ENCODE measurements at places on chromosomes 1 and 21. TPM values are rescaled to one million over a fixed set of nuclear protein-coding genes. Genes with fewer than 3 reads are reported as not detected.

C1QB gene
- total RNA-seq = 85.4 TPM

ANGPTL3 gene
- total RNA-seq = 0.26 TPM

SLC30A2 gene
- 64.6 TPM for total RNA-seq

AK4 gene
- 8.8 TPM for total RNA-seq

TRIM58 gene
- total RNA-seq = 3.4 TPM

RTCA gene
- total RNA-seq = 10.2 TPM

F5 gene
- 4.2 TPM for total RNA-seq

DNA sequence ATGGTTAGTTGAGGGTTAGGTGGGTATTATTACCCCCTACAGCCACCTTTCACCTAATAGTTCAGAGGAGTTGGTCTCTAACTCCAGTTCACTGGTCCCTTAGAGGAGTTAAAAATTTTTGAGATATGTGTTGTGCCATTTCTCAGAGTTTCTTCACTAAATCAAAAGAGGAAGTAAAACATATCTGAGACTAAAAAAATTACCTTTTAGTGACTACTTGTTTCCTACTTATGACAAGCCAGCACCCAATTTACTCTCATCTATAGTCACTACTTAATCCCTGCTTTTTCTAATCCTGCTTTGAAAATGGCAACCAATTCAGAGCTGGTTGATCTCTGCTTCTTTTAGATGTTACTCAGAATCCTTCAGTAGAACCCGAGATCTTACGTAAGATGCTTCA lies 1316.8 kb upstream of the B3GALT2 start:
- H3K27me3 ChIP-seq = no peaks in the 10 kb centered on the region
- H3K27ac ChIP-seq = no peak overlapping the region
- no peaks in the 10 kb centered on the region for H3K36me3 ChIP-seq
- DNase-seq = no peak
- no peaks in the 10 kb centered on the region for H3K4me1 ChIP-seq

DNA sequence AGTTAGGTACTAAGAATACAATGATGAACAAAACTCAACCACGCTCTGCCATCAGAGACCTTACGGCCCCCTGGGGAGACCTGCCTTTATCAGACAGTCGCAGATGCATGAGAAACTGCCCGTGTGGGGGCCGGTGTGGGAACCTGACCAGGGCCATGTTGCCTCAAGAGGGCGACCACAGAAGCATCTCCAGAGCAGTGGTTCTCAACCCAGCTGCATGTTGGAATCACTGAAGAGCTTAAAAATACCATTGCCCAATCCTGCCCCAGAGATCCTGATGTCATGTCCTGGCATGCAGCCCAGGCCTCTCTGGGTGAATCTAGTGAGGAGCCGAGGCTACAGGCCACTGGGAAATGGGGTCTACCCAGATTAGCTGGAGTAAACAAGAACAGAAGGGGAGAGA lies 108.7 kb downstream of the PRDM2 start:
- no peaks in the 10 kb centered on the region for H3K36me3 ChIP-seq
- H3K27ac ChIP-seq = no peak overlapping the region
- peaks cover 14% of the 10 kb centered on the region for H3K4me1 ChIP-seq
- H3K27me3 ChIP-seq = no peaks in the 10 kb centered on the region

DNA sequence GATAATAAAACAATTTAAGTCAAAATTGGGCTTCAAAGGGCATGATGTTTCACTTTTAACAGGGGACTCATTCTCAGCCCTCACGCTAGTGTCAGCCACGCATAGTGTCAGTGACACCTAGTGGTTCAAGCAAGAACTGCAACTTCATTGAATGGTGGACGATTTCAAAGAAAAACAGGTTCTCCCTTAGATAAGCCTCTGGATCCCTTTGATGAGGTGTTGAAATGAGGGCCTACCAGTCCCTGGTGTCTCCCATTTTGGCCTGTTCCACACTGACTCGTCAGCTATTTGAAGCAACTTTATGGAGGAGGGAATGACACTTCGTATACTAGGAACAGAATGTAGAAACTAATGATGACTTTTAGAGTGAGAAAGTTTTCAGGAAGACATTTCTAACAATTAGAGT lies 56.2 kb downstream of the FCRL5 start:
- peak; percentile 46 for DNase-seq
- H3K4me1 ChIP-seq = no peaks in the 10 kb centered on the region
- H3K27me3 ChIP-seq = no peaks in the 10 kb centered on the region
- no peaks in the 10 kb centered on the region for H3K36me3 ChIP-seq
- H3K27ac ChIP-seq = no peak overlapping the region

DNA sequence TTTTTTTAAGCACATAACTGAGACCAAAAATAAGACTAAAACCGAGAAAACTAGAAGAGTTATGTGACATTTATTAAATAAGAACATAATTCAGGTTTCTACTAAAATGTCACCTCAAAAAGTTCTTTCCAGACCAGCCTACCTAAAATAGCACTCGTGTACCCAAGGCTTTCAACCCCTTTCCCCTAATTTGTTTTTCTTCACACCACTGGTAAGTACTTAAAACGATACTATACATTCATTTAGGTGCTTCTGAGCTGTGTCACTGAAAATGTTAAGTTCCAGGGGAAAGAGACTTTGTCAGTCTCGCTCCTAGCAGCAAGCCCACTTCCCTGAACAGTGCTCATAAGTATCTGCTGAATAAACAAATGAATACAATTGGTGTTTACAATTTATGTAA lies 6.8 kb downstream of the RRAGC start:
- peaks cover 13% of the 10 kb centered on the region for H3K4me1 ChIP-seq
- no peaks in the 10 kb centered on the region for H3K36me3 ChIP-seq
- H3K27ac ChIP-seq = no peak overlapping the region
- DNase-seq = no peak

GRCh38 chr1:202501281-202501680 lies 152.8 kb downstream of the PPP1R12B start:
- peak; percentile 10 for DNase-seq
- H3K27me3 ChIP-seq = no peaks in the 10 kb centered on the region
- no peak overlapping the region for H3K27ac ChIP-seq
- H3K4me1 ChIP-seq = peaks cover 14% of the 10 kb centered on the region
- H3K4me3 ChIP-seq = no peak overlapping the region

DNA sequence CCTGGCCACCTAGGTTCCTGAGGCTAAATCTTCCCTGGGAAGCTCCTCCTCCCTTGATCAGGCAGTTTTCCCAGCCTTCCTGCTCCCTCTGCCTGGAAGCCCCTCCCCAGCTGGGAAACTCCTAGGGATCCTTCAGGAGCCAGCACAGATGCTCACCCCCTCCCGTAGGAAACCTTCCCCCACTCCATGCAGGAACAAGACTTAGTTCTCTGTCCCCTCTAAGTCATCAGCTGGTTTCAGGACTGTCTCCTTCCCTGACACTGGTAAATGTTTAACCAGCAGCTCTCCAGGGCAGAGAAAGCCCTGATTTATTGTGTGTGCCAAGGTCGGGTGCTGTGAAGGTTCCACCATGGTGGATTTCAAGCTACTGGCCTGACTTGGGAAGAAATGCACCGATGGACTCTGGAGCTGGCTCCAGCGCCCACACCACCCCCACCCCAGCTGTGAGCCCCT lies 25.0 kb downstream of the TTC39A start:
- H3K36me3 ChIP-seq = peaks cover 2% of the 10 kb centered on the region
- H3K27ac ChIP-seq = no peak overlapping the region
- peaks cover 15% of the 10 kb centered on the region for H3K4me1 ChIP-seq
- no peak overlapping the region for H3K4me3 ChIP-seq

DNA sequence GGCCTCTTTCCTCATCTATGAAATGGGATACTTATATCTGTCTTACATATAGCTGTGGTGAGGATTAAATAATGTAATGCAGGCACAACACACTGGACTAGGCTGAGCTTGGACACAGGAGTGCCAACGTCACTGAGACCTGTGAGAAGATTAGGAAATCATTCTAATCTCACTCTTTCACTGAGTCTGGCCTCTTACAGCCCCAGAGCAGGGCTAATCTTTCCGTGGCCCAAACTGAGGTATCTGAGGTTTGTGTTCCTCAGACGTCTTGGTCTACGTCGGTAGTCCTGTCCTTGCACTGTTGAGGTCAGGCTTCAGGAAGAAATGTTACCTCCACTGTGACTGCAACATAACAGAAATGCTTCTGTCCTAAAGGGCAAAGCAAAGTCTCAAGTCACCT lies 22.6 kb upstream of the A3GALT2 start:
- peaks cover 98% of the 10 kb centered on the region for H3K4me1 ChIP-seq
- peak overlapping the region; percentile 86 for H3K27ac ChIP-seq
- DNase-seq = no peak
- no peaks in the 10 kb centered on the region for H3K27me3 ChIP-seq

GRCh38 chr1:51791888-51792287 lies 86.6 kb downstream of the NRDC start:
- H3K36me3 ChIP-seq = peaks cover 5% of the 10 kb centered on the region
- H3K27me3 ChIP-seq = no peaks in the 10 kb centered on the region
- no peak overlapping the region for H3K4me3 ChIP-seq
- peaks cover 17% of the 10 kb centered on the region for H3K4me1 ChIP-seq

DNA sequence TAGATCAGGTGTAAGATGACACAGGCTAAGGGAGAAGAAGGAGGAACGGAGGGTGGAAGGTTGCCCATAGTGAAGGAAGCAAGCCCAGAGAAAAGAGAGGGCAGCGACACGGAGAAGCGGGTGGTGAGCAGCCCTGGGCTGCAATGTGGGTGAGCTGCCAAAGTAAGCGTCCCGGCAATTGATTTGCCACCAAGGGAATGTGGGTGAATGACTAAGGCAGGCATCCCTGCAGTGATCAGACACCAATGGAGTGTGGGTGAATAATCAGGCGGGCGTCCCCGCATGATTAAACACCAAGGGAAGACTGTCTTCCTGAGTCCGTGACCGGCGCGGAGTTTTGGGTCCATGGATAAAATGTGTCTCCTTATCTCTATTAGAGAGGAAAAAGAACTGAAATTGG lies 79.6 kb downstream of the UCHL5 start:
- H3K36me3 ChIP-seq = no peaks in the 10 kb centered on the region
- no peak overlapping the region for H3K27ac ChIP-seq
- no peaks in the 10 kb centered on the region for H3K27me3 ChIP-seq
- no peak overlapping the region for H3K4me3 ChIP-seq

DNA sequence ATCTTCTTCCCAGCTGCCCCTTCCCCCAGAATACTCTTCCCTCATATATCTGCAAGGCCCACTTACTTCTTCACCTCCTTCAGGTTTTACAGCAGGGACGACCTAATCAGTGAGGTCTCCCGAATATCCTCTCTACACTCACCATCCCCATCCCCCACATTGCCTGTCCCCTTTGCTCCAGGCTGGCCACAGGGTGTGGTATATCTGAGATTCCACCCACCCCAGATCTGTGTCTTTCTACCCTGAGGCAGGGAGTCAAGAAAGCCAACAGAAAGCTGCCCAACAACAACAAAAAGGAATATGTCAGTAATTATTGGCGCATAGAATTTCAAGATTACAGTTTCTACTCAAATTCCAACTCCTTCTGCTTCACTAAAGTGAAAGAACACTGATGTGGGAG lies 30.0 kb upstream of the OPRD1 start:
- H3K36me3 ChIP-seq = no peaks in the 10 kb centered on the region
- no peak for DNase-seq
- H3K27me3 ChIP-seq = no peaks in the 10 kb centered on the region

- no peaks in the 10 kb centered on the region for H3K4me1 ChIP-seq
- no peaks in the 10 kb centered on the region for H3K27me3 ChIP-seq
- H3K36me3 ChIP-seq = no peaks in the 10 kb centered on the region
- no peak for DNase-seq
- no peak overlapping the region for H3K4me3 ChIP-seq
Measured at GRCh38 chr1:47663286-47663685, 225.4 kb downstream of the FOXD2 start.

DNA sequence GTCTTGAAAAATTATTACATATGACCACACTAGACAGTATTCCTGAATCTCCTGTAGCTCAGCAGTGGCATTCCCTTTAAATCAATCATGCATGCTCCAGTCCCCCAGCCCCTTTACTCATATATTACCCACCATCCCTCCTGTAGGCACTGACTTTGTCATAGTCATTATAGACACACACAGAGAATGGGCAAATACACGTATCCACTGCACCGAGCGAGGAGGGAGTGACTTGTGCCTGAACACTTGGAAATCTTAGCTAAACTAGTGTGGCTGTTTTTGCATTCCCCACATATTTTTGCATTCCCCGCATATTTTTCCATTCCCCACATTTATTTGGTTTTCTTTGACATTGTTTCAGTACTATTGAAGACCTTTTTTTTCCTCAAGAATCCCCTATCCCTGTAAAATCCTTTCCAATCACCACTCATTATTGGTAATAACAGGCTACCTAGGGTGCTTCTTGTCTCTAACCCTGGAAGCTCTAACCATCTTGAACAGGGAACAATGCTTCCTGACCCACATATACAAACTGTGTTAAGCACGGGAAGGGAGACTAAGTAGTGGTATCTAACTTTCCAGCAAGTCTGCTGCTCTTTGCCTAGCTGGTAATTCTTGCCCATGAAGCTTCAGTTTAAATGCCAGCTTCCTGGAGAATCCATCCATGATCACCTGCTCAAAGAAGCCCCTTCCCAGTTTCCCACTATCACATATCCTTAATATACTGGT lies 534.4 kb upstream of the CAMK1G start:
- DNase-seq = no peak
- H3K4me1 ChIP-seq = peaks cover 22% of the 10 kb centered on the region
- H3K27me3 ChIP-seq = no peaks in the 10 kb centered on the region
- no peak overlapping the region for H3K4me3 ChIP-seq
- no peak overlapping the region for H3K27ac ChIP-seq

DNA sequence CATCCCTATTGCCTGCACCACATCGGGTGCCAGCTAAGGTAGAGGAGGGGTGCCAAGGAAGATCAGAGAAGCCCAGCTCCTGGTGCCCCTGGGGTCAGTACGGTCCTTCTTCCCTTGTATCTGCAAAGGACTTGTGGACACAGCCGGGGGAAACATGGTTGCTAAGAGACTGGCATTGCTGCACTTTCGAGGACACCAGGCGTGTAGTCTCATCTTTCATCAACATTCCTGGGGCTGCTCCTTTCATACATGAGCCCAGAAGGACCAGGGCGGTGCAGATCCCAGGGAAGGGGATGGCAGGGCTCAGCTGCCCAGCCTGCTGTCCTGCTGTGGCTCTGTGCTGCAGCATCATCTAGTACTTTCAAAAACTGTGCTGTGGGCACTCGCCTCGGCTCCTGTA lies 61.0 kb downstream of the RUNX1 start:
- H3K36me3 ChIP-seq = no peaks in the 10 kb centered on the region
- no peak overlapping the region for H3K4me3 ChIP-seq
- H3K27ac ChIP-seq = no peak overlapping the region
- H3K4me1 ChIP-seq = no peaks in the 10 kb centered on the region
- no peak for DNase-seq

- H3K27ac ChIP-seq = no peak overlapping the region
- no peaks in the 10 kb centered on the region for H3K36me3 ChIP-seq
- no peak overlapping the region for H3K4me3 ChIP-seq
- peaks cover 31% of the 10 kb centered on the region for H3K4me1 ChIP-seq
- H3K27me3 ChIP-seq = no peaks in the 10 kb centered on the region
Measured at GRCh38 chr1:184021728-184022127, 15.8 kb downstream of the COLGALT2 start.

DNA sequence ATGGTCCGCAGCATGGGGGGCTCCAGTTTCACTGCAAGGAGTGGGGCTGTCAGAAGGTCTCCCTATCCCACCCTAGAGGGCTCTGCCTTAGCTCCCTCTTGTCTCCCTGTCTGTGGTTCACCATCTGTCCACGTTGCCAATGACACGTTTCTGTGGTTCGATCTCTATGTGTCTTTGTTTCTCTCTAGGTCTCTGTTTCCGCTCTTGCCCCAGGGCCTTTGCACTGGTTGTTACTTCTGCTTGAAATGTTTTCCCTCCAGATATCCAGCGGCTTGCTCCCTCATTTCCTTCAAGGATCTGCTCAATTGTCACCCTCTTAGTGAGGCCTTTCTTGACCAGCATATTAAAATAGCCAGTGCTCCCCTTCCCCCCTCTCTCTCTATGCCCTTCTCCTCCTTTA lies 8.5 kb upstream of the MRPS15 start:
- H3K27me3 ChIP-seq = no peaks in the 10 kb centered on the region
- no peaks in the 10 kb centered on the region for H3K4me1 ChIP-seq
- H3K27ac ChIP-seq = no peak overlapping the region
- no peaks in the 10 kb centered on the region for H3K36me3 ChIP-seq
